ENCODE measurements at places on chromosomes 5 and 9. TPM values are rescaled to one million over a fixed set of nuclear protein-coding genes. Genes with fewer than 3 reads are reported as not detected.

GLIPR2 gene
- total RNA-seq, result 16.8 TPM

CDH6 gene
- total RNA-seq, result 19.2 TPM

GRCh38 chr5:151720215-151720614 is 33.5 kb upstream of the SPARC start:
- no peak for DNase-seq

DNA sequence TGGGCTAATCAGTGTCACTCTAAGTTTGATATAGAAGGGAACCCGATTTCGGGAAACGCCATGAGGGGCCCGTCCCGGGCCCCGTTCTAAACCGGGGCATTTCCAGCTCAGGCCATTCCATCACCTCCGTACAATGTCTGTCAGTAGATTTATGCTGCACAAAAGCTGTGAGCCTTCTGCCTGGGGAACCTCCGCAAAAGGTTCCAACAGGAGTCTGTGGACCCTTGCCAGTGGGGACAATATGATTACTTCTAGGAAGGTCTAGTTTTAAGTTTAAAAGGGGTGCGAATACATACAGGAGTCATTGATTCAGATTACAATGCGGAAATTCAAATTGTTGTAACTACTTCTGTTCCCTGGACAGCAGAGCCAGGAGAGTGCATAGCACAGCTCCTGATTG is 57.6 kb downstream of the RAPGEF1 start:
- DNase-seq, result no peak

- DNase-seq, result no peak
Measured at GRCh38 chr5:31247381-31247780, 53.9 kb downstream of the CDH6 start.

GRCh38 chr5:65809817-65810531 is 88.0 kb downstream of the NLN start:
- peak; percentile 55 for DNase-seq

- no peak for DNase-seq
Measured at GRCh38 chr9:20014168-20014567, 225.3 kb upstream of the SLC24A2 start.
